ENCODE measurements at places on chromosomes 4 and X. TPM values are rescaled to one million over a fixed set of nuclear protein-coding genes. Genes with fewer than 3 reads are reported as not detected.

DNA sequence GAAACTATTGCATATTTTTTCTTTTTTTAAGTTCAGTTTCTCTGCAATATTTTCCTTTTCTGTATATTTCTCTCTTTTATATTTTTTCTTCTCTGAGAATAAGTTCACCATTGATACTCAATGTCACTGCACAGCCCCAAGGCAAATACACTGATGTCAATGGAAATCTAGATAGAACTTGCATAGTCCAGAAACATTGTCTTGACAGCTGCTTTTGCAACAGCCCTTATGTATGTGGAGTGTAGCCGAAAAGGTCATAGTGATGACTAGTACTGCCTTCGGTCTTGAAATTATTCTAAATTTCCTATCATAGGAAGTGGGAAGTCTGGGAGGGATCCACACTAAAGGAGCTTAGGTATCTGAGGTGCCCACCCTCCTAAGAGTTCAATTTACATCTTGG is 150.0 kb downstream of the SPOCK3 start:
- no peak overlapping the region for H3K27ac ChIP-seq
- no peak overlapping the region for H3K4me3 ChIP-seq
- no peak for DNase-seq
- H3K4me1 ChIP-seq, result no peaks in the 10 kb centered on the region
- no peaks in the 10 kb centered on the region for H3K27me3 ChIP-seq
- H3K36me3 ChIP-seq, result no peaks in the 10 kb centered on the region

GRCh38 chr4:1559896-1560650 is 124.0 kb downstream of the FAM53A start:
- H3K27ac ChIP-seq, result no peak overlapping the region
- no peak overlapping the region for H3K4me3 ChIP-seq
- H3K27me3 ChIP-seq, result peaks cover 16% of the 10 kb centered on the region
- no peaks in the 10 kb centered on the region for H3K36me3 ChIP-seq

DNA sequence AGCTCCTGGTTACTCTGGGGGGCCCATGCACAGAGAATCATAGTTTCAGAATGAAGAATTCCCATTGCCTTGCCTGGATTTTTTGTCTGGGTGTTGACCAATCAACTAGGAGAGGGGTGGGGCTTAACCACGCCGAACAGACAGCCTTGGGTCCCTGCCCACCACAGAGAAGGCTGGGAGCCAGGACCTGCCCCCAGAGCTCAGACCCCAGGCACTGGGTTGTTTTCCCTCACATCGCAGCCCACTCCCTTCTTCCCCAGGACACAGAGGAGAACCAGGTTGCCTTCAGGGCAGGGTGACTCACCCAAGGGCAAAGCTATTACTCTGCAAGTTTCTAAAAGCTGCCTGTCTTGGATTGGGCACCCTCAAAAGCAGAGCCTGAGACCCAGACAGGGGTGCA is 23.3 kb upstream of the CRMP1 start:
- H3K27ac ChIP-seq, result no peak overlapping the region
- no peak for DNase-seq
- H3K4me3 ChIP-seq, result no peak overlapping the region
- H3K27me3 ChIP-seq, result peaks cover 17% of the 10 kb centered on the region

LGI2 gene
- not detected for total RNA-seq

GRCh38 chr4:86587381-86588140 is 6.6 kb upstream of the PTPN13 start:
- H3K4me1 ChIP-seq, result peaks cover 14% of the 10 kb centered on the region
- H3K4me3 ChIP-seq, result no peak overlapping the region
- no peak overlapping the region for H3K27ac ChIP-seq
- H3K36me3 ChIP-seq, result no peaks in the 10 kb centered on the region
- DNase-seq, result no peak

- H3K27me3 ChIP-seq, result no peaks in the 10 kb centered on the region
- no peaks in the 10 kb centered on the region for H3K4me1 ChIP-seq
- H3K27ac ChIP-seq, result no peak overlapping the region
Observed at GRCh38 chr4:124183231-124183630, 529.3 kb downstream of the ANKRD50 start.

DNA sequence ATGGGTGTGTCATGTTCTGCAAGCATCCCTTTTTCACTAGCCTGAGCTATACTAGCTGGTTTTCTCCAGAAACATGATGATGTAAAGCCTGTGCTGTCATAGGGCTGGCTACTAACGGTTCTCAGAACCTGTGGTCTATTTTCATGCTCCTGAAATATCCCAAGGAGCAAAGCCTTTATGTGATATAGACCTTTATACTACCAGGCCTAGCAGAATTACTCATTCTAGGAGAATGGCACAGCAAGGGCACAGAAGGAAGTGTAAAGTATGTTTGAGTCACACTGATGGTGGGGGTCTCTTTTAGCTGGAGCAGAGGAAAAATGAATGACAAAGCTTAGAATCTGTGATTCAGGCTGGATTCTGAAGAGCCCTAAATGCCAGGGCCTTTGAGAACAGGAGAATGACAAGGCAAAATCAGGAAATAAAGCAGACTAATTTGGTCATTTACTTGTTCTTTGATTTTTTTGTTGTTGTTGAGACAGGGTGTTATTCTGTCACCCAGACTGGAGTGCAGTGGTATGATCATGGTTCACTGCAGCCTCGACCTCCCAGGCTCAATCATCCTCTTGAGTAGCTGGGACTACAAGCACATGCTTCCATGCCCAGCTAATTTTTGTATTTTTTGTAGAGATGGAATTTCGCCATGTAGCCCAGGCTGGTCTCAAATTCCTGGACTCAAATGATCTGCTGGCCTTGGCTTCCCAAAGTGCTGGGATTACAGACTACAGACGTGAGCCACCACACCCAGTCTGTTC is 11.8 kb downstream of the TCEAL1 start:
- H3K4me3 ChIP-seq, result no peak overlapping the region
- H3K36me3 ChIP-seq, result no peaks in the 10 kb centered on the region
- no peaks in the 10 kb centered on the region for H3K4me1 ChIP-seq
- H3K27ac ChIP-seq, result no peak overlapping the region

DNA sequence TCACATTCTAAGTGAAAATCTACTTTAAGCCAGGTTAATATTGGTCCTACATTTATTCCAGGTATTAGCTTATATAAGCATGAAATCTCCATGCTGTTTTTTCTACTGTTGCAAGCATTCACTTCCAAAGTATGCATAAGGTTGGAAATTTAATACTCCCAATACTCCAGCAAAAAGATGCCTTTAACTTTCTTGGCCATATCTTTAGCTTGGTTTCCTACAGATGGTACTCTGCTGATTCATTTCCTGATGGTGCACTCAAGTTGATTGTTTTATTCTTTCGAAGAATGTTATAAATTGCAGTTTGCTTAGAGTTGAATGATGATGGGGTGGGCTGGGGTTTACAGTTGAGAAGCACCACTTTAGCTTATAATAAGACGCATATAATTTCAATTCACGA is 330.2 kb downstream of the PTTG2 start:
- DNase-seq, result no peak
- H3K4me3 ChIP-seq, result no peak overlapping the region
- no peaks in the 10 kb centered on the region for H3K27me3 ChIP-seq
- no peak overlapping the region for H3K27ac ChIP-seq

GRCh38 chr4:153204728-153205648 is 745 bp downstream of the TRIM2 start:
- peak overlapping the region; percentile 63 for H3K27ac ChIP-seq
- H3K36me3 ChIP-seq, result no peaks in the 10 kb centered on the region
- H3K4me1 ChIP-seq, result peaks cover 20% of the 10 kb centered on the region
- DNase-seq, result peak; percentile 31
- H3K4me3 ChIP-seq, result peak overlapping the region; percentile 82
- no peaks in the 10 kb centered on the region for H3K27me3 ChIP-seq

HSD17B13 gene
- total RNA-seq, result 0.20 TPM

DNA sequence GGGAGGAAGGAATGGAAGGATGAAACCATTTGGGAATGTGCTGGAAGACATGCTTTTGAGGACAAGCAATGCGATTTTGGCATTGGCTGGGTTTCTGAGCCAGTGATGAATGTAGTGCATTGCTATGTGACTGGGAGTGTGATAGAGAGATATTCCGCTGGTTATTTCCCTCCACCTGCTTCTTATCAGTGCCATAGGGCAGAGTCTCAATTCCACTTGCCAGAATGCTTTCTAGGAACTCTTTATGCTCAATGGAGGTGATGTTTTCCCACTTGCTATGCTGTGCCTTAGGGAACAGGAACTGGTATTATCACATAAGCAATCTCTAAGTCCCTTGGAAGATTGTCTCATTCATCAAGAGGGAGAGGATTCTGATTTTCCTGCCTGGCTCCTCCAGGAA is 28.0 kb downstream of the TBL1X start:
- H3K27ac ChIP-seq, result no peak overlapping the region
- DNase-seq, result no peak
- peaks cover 5% of the 10 kb centered on the region for H3K4me1 ChIP-seq
- H3K27me3 ChIP-seq, result no peaks in the 10 kb centered on the region

DNA sequence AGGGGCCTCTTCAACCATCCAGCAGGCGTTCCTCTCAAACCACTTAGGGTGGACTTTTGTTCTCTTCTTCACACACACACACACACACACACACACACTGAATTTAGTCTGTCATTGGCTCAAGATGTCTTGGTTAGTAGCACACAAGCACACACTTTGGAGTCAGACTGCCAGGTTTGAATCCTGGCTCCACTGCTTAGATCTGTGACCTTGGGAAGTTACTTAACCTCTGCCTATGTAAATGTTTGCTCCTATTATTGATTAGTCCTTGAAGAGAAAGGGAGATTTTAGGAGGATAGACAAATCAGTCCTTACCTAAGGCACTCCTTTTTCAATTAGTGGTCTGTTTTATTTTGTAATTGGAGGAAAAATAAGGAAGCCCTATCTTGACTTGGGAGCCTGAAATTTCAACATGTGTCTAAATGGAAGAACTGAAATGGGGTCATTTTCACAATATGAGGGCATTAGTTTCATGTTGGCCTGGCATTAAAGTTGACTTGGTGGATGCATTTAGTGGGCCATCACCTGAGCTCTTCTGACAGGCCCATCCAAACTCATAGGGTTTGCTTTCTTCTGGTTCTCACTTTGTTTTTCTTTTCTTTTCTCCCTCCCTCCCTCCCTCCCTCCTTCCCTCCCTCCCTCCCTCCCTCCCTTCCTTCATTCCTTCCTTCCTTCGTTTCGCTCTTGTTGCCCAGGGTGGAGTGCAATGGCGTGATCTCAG is 13.3 kb upstream of the TMEM131L start:
- no peak overlapping the region for H3K27ac ChIP-seq
- H3K4me1 ChIP-seq, result peaks cover 18% of the 10 kb centered on the region
- H3K36me3 ChIP-seq, result no peaks in the 10 kb centered on the region
- H3K4me3 ChIP-seq, result no peak overlapping the region
- no peaks in the 10 kb centered on the region for H3K27me3 ChIP-seq

DNA sequence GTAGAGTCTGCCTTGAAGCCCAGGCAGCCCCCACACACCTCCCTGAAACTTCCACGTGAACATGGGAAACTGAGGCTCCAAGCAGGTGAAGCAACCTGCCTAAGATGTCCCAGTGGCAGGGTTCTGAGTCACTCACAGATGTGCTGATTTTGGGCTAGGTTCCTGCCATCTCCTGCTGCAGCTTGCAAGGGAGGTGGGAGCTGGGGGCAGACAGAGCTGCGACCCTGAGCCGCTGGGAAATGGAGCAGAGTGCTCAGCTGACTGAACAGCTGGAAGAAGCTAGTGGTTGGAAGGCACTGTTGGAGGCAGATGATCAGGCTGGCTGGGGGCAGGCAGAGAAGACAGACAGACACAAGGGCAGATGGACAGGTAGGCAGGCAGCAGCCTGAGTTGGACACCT is 3.6 kb upstream of the FATE1 start:
- no peak for DNase-seq
- H3K4me1 ChIP-seq, result no peaks in the 10 kb centered on the region
- peaks cover 11% of the 10 kb centered on the region for H3K27me3 ChIP-seq
- H3K27ac ChIP-seq, result no peak overlapping the region
- no peak overlapping the region for H3K4me3 ChIP-seq

- peaks cover 4% of the 10 kb centered on the region for H3K36me3 ChIP-seq
- H3K27ac ChIP-seq, result peak overlapping the region; percentile 61
- DNase-seq, result no peak
- H3K4me3 ChIP-seq, result peak overlapping the region; percentile 73
- H3K27me3 ChIP-seq, result no peaks in the 10 kb centered on the region
- peaks cover 13% of the 10 kb centered on the region for H3K4me1 ChIP-seq
Observed at GRCh38 chrX:57596109-57596508, 4.3 kb downstream of the ZXDB start.

- no peak overlapping the region for H3K27ac ChIP-seq
- peaks cover 3% of the 10 kb centered on the region for H3K36me3 ChIP-seq
- H3K4me1 ChIP-seq, result peaks cover 2% of the 10 kb centered on the region
- no peak for DNase-seq
- H3K4me3 ChIP-seq, result no peak overlapping the region
Observed at GRCh38 chr4:80107374-80107773, 34.3 kb upstream of the ANTXR2 start.

ZBED1 gene
- 19.8 TPM for total RNA-seq

MID1IP1 gene
- 43.5 TPM for total RNA-seq

TRIM75 gene
- total RNA-seq, result not detected

DNA sequence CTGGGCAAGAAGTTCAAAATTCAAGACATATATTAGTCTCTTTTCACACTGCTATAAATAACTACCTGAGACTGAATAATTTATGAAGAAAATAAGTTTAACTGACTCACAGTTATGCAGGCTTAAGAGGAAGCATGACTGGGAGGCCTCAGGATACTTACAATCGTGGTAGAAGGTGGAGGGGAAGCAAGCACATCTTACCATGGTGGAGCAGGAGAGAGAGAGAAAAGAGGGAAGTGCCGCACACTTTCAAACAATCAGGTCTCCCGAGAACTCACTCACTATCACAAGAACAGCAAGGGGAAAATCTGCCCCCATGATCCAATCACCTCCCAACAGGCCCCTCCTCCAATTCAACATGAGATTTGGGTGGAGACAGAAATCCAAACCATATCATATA is 273.3 kb upstream of the RASGEF1B start:
- no peaks in the 10 kb centered on the region for H3K36me3 ChIP-seq
- no peaks in the 10 kb centered on the region for H3K4me1 ChIP-seq
- no peak overlapping the region for H3K4me3 ChIP-seq
- H3K27me3 ChIP-seq, result no peaks in the 10 kb centered on the region

SH3D19 gene
- not detected for total RNA-seq

MAGIX gene
- total RNA-seq, result 1.0 TPM

SLC25A53 gene
- 9.6 TPM for total RNA-seq

DNA sequence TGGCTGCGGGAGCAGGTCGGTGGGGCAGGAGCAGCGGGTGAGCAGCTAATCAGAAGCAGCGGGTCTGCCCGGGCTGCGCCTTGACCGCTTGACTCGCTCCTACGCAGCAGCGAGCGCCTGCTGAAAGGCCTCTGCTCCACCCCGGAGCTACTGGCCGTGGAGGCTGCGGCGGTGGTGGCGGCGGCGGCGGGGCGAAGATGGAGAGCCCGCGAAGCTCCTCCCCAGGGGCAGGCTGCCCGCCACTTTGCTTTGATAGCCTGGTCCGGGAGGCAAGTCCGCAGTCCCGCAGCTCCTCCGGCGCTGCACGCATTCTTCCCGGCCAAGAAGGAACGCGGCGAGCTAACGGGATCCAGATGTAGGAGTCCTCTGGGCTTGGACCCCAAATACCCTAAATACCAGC is 36.7 kb downstream of the PJA1 start:
- H3K4me1 ChIP-seq, result no peaks in the 10 kb centered on the region
- peaks cover 3% of the 10 kb centered on the region for H3K36me3 ChIP-seq
- H3K27me3 ChIP-seq, result peaks cover 19% of the 10 kb centered on the region
- no peak for DNase-seq
- no peak overlapping the region for H3K27ac ChIP-seq
- no peak overlapping the region for H3K4me3 ChIP-seq

ARSJ gene
- 0.45 TPM for total RNA-seq

LNX1 gene
- total RNA-seq, result not detected

- H3K4me1 ChIP-seq, result peaks cover 12% of the 10 kb centered on the region
- no peaks in the 10 kb centered on the region for H3K36me3 ChIP-seq
- DNase-seq, result no peak
Observed at GRCh38 chr4:143178923-143179322, 5.8 kb upstream of the USP38 start.
